EL (cell line): ENCODE measurements at places on chromosomes 2 and 18.

DNA sequence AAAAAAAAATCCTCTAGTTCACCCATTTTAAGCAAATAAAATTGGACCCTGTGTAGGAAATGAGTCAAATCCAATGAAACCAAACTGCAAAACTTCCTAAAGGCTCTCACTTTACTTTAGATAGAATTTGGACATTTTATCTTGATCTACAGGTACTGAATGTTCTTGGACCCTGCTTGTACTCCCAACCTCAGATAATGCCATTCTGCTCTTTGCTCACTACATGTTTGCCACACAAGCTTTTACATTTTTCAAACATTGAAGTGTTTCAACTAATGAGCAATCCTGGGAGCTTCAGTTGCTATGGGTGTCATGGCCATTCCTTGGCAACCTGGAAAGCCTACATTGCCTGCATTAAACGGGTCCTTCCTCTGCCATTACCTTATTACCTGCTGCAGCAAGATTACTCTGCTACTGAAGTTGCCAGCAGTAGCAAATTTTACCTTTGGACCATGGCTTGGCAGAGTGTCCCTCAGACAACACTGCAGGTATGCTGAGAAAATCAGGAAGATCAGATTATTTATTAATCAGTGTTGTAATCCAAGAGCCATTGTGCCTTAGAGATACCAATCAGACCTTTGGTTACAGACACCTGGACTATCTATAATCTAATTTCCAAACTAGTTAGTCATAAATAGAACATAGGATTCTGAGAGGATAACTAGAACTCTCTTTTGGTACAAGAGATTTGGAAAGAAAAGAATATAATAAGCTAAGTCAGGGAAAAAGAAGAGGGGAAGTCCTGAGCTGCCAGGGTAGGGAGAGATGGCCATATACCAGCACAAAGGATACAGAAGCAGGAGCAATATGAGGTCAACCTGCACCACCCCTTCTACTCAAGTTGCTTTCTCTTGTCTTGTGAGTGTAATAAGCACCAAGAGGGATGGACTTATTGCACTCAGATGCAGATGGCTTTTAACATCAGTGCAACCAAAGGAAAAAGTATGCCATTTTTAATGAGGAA is 293.3 kb upstream of the TFPI start:
- no peak for DNase-seq

DNA sequence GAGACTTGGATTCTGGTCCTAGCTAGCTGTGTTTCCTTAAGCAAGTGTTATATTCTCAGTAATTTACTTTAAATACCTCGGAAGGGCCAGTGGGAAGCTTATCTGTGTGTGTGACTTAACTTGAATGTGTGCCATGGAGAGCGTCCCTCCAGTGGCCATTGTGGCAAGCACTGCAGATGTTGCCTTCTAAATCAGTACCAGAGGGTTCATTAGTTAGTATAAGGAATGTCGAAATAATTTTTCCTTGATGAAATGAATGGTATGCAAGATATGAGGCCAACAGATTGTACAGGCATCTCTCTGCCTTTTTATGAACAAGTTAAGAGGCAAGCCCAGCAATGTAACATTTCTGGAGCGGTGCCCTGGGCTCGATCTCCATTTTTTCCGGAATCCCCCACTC is 52.0 kb downstream of the FBXO36 start:
- DNase-seq, result peak; percentile 79

DNA sequence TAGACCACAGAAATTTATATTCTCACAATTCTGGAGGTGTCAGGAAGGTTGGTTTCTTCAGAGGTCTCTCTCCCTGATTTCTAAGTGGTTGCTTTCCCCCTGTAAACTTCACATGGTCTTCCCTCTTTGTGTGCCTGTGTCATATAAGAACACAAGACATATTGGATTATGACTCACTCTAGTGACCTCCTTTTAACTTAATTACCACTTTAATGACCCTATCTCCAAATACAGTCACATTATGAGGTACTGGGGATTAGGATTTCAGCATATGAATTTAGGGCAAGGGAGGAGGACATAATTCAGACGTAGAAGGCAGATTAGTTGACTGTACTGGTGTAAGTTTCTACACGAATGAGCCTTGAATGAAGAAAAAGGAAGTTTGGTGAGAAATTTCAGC is 38.2 kb upstream of the EPHA4 start:
- no peak for DNase-seq

GRCh38 chr2:155377266-155377680 is 678.8 kb downstream of the KCNJ3 start:
- DNase-seq, result peak; percentile 2

- DNase-seq, result no peak
Observed at GRCh38 chr18:55477860-55478581, 110.0 kb downstream of the TCF4 start.

DNA sequence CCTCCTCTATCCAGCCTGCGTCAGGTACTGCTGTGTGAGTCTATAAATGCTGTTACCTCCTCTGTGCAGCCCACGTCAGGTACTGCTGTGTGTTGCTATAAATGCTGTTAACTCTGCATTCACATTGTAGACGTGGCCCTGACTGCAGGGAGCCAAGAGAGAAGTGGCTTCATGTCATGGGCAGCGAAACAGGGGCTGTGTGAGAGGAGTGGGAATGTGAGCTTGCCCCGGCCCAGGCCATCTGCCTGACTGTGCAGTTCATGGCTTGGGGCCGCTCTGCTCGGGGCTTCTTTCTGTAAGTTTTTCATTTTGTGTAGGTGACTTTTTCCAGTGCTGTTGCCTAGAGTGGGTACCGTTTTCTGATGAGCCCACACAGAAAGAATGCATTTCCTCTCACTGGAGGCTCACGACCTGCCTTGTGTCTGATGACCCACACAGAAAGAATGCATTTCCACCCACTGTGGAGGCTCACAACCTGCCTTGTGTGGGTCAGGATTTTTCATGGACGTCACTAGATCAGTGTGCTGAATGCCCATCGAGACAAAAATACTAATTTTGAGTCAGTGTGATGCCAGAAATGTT is 104.5 kb downstream of the SNTG2 start:
- peak; percentile 94 for DNase-seq

GRCh38 chr2:232466221-232466620 is 10.3 kb downstream of the ALPI start:
- no peak for DNase-seq

DNA sequence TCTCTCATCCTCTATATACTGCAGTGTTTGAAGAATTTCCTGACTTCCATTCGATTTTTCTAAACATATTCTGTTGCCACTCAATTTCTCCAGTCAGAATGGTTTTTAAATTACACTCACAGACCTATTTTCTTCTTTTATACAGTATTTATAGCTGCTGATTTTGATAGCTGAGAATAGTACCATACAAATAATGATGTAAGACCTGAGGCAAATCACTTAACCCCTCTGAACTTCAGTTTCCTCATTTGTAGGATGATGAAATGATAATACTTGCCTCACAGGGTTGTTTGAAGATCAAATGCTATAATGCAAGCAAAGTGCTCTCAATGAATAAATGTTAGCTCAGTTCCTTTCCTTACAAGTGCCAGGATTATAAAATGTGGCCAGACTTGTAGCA is 241.8 kb downstream of the CPS1 start:
- DNase-seq, result no peak

DNA sequence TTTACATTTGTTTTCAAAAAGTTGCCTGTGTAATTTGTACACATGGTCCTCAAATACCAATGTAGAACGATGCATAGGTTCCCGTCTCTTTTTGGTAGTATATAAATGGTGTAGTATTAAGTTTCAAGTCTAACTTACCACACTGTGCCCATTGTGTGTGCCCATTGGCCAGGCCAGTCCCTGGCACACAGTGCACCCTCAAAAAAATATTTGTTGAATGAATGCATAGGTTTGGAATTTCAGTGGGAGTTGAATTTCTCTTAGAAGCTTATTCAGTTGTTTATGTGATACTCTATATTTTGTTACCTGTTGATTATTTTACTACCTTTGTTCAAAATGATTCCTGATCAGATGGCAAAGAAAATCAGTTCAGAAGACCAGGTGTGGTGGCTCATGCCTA is 30.1 kb downstream of the IDH1 start:
- DNase-seq, result peak; percentile 36

DNA sequence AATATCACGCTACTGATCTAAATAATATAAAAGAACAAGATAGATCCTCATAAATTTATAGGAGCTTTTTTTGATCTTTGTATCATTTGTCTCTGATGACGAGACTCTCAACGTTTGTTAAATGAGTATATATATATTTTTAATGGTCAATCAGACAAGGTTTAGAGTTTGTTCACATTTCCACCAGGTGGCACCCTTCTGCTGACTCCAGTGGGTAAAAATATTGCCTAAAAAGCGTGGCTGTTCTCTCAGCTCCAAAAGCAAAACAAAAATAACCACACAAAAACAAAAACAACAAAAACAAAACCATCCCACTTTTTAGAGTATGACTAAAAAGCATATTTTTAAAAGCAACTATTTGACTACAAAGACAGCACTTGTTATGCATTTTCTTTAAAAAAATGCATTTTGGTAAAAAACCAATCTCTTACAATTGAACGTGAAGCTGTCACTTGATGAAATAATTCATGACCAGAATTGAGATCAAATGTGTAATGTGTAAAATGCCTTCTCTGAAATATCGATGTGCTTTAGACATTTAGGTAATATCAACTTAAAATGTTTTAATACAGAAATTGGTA is 723.2 kb downstream of the DPP10 start:
- no peak for DNase-seq

- DNase-seq, result peak; percentile 32
Observed at GRCh38 chr18:2935438-2936192, 77.3 kb downstream of the LPIN2 start.

DNA sequence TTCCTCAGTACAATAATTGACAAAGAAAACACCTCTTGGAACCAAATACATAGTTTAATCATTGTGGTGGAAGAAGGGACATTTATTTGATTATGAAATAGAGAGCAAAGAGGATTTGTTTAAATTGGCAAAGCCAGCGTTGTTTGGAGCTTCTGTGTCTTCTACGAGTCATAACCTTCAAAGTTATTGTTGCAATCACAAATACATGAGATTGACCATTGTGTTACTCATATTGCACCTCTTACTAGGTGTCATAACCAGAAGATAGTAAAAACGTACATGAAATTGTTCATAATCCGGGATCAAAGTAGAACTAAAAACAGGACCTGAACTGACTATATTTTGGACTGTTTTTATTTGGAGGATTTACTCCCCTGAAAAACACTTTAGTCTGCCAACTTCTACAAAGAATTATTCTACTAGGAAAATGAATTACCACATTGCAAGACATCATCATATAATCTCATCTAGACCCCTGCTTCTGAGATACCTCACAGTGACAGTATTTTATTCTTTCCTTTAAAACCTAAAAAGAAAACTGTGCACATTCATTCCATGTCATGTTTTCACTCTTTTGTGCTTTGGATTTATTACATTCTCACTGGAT is 151.7 kb upstream of the KLF7 start:
- peak; percentile 36 for DNase-seq

GRCh38 chr2:194842871-194843270 is 814.2 kb upstream of the SLC39A10 start:
- no peak for DNase-seq

GRCh38 chr2:8800821-8801220 is 36.6 kb downstream of the KIDINS220 start:
- no peak for DNase-seq

DNA sequence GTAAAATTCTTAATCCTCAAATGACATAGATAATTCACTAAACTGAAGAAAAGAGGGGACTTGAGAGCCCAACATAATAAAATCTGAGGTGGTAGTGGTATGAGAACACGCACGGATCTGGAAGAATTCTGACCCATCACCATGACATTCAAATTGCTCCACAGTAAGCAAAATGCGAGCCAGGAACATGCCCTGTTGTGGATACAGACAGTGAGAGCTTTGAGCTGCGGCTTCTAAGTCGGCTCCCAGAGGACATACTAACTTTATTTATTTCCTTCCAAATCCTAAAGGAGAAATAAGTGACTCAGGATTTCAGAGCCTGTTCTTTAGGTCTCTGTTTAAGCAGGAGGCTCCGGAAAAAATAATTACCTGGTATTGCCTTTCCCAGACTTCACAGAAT is 143.4 kb upstream of the SMAD7 start:
- DNase-seq, result no peak

GRCh38 chr2:234846599-234847363 is 105.0 kb upstream of the SH3BP4 start:
- no peak for DNase-seq

- DNase-seq, result peak; percentile 96
Observed at GRCh38 chr18:9643549-9643948, 29.2 kb upstream of the PPP4R1 start.

DNA sequence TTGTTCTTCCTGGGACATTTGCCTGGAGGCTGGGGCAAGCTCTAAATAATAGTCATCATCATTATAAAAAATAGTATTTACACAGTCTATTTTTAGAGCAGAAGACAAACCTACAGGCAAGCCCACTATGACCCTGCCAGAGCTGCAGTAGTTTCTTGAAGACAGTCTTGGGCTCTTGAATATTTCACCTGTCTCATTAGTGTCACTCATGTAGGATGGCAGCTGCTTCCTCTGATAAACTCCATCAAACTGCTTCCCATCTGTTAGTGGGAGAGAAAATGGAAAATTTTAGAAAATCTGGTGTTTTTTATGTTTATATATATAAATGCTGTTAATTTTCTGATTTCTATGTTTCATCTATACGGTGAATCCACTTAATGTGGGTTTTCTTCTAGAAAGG is 8.5 kb upstream of the CYRIA start:
- no peak for DNase-seq

DNA sequence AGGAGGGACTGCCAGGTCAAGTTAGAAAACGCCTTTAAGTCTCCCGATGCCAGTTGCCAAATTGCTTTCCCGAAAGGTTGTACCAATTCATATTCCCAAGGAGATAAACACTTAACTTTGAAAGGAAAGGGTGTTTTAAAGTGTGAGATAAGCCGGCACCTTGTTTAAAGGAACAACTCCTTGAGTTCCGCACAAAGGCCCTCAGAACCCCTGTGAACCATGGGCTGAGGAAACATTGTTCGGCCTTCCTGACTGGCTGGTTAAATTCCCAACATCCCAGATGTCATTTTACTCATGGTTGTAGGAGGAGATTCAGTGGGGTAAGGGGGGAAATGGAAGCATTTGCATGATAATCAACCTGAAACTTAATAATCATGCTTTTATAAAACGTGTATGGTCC is 126.6 kb downstream of the BCL11A start:
- no peak for DNase-seq

DNA sequence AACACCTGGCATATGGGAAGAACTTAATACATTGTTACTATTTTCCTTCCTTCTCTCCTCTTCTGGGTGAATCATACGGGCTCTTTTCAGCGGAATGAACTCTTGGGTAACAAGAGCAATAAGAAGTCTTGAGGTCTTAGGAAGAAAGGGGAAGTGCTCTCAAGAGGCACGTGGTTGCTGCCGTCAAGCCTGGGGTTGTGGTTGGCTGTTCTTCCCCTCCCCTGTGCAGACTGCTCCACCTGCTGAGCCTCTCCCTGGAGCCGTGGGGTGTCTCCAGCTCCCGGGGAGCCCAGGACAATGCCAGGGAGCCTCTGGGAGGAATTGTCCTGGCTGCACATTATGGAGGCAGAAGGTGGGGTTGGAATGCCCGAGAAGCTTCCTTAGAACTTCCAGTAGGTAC is 19.4 kb downstream of the TOGARAM2 start:
- no peak for DNase-seq
